ENCODE measurements at places on chromosomes 1 and 21.

- no peak for DNase-seq
Observed at GRCh38 chr1:17624611-17625233, 85.2 kb downstream of the ARHGEF10L start.

GRCh38 chr1:30823627-30823968, 66.0 kb upstream of the LAPTM5 start:
- DNase-seq: no peak

GRCh38 chr21:27058673-27059605, 92.1 kb upstream of the ADAMTS5 start:
- no peak for DNase-seq

GRCh38 chr1:88661951-88662699, 21.9 kb upstream of the PKN2 start:
- no peak for DNase-seq

- no peak for DNase-seq
Observed at GRCh38 chr1:41810446-41810845, 108.3 kb downstream of the HIVEP3 start.

GRCh38 chr1:176904057-176904751, 260.3 kb downstream of the ASTN1 start:
- DNase-seq: no peak

- no peak for DNase-seq
Observed at GRCh38 chr1:232577772-232578171, 52.2 kb downstream of the SIPA1L2 start.

DNA sequence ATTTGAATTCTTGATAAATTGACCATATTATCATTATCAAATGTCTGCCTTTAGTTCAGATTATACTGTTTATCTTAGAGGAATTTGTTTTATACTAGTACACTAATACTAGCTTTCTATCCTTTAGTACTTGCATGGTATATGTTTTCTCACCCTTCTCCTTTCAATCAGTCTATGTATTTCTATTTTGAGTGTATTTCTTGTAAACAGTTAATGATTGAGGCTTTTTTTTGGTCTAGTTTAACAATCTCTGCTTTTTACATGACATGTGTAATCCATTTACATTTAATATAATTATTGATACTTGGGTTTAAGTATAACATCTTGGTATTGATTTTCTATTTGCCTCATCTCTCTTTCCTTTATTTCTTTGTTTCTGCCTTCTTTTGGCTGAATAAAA, 224.9 kb downstream of the CENPF start:
- DNase-seq: no peak

DNA sequence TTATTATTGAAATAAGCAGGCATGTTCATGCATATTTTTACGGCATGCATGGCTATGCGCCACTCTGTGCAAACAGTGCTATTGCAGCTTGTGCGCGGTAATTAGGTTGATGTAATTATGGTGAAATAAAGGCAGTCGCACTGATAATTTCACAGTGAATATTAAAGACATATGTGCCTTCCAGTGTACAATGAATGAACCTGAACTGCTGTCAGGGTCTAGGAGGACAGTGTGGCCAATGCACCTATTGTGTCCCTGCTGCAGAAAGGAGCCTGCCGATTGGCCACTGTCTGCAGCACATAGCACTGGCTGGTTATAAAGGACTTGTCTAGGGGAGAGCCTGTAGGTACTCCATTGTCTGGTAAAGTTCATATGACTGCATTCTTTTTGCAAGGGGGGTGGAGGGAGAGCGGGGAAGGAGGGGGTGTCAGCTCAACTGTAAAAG, 340.4 kb downstream of the USP25 start:
- DNase-seq: no peak

- no peak for DNase-seq
Observed at GRCh38 chr1:23167353-23168078, 1.1 kb downstream of the LUZP1 start.

DNA sequence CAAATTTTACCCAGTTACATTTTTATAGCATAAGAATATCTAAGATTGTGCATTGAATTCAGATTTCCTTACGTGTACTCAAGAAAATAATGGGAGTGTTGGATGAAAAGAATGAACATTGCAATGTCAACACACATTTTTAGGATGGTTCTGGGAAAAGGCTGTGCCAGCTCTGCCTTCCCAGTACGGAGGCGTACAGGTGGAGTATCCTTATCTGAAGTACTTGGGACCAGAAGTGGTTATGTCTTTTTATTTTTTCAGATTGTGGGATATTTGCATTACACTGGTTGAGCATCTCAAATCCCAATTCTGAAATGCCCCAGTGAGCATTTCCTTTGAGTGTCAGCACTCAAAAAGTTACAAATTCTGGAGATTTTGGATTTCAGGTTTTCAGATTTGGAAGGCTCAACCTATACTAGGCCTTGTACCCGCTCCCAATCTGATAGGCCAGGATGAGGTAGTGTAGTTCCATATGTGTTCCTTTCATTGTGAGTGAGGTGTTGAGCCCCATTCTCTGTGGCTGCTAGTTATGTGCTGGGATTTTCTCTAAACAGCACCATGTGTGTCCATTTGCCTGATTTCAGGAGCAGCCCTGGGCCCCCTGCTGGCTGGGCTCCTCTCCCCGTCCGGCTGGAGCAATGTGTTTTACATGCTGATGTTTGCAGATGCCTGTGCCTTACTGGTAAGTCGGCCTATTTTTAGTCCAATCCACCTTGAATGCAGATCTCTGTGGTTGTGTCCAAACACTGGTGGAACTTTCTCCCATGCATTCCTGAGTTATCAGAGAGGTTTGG, 60.8 kb downstream of the SLC37A1 start:
- no peak for DNase-seq

GRCh38 chr1:3993619-3994375, 93.7 kb upstream of the C1orf174 start:
- DNase-seq: no peak

DNA sequence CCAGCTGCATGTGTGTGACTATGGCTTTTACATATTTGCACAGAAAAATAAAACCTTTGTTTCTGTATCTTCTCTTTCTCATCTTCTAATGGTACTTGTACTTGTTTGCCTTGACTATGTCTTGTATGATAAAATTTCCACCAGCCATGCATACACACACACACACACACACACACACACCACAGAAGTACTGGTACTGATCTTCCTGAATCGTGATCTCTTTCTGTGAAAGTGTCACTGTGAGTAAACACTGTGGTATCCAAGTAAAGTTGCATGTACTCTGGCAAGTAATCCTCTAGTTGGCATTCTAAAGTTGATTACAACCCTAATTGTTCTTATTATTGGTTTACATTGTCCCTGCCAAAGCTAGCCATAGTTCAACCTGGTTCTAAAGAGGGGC, 176.7 kb downstream of the CRB1 start:
- DNase-seq: no peak

DNA sequence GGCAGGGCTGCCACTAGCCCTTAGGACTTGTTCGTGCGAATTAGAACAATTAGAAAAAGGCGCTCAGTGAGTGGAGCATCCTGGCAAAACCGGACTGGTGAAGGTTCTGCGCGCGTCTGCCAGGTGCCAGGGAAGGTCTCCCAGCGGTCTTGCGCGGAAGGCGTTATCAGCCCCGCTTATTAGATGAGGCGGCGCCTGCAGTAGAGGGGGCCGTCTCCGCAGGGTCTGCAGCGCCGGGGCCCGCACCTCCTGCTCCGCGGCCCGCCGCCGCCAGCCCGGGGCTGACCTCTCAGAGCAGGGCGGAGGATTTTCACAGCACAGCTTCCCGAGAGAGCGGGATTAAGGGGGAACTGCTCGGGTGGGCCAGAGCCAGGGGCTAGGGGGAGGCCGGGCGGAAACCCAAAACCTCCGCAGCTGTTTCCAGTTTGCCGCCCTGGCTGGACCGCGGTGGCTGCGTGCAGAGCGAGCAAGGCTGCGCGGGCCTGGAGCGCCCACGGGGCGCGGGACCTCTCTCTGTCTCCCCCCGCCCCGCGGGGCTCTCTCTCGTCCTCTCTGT, 155.2 kb downstream of the FOXD2 start:
- DNase-seq: no peak

DNA sequence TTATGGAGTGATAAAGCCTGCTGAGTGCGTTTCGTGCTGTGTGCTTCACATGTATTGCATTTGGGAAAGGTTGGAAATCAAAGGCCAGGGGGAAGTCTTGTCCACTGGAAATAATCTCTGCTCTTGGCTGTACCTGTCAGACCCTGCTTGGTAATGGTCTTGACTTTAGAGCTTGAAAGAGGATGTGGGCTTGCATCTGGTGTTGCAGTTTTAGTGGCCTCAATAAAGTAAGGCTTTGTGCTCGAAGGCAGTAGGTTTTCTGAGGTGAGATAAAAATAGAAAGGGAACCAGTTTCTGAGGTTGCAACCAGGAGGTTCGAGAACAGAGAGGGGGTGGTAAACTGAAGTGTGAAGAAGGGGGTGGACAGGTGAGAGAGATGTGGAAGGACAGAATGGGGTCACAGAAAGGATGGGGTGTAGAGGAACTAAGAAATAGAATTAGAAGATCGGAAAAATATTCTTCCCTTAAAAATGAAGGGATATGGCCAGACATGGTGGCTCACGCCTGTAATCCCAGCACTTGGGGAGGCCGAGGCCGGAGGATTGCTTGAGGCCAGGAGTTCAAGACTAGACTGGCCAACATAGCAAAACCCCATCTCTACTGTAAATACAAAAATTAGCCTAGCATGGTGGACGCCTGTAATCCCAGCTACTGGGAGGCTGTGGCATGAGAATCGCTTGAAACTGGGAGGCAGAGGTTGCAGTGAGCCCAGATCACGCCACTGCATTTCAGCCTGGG, 1.5 kb downstream of the S100PBP start:
- DNase-seq: no peak

DNA sequence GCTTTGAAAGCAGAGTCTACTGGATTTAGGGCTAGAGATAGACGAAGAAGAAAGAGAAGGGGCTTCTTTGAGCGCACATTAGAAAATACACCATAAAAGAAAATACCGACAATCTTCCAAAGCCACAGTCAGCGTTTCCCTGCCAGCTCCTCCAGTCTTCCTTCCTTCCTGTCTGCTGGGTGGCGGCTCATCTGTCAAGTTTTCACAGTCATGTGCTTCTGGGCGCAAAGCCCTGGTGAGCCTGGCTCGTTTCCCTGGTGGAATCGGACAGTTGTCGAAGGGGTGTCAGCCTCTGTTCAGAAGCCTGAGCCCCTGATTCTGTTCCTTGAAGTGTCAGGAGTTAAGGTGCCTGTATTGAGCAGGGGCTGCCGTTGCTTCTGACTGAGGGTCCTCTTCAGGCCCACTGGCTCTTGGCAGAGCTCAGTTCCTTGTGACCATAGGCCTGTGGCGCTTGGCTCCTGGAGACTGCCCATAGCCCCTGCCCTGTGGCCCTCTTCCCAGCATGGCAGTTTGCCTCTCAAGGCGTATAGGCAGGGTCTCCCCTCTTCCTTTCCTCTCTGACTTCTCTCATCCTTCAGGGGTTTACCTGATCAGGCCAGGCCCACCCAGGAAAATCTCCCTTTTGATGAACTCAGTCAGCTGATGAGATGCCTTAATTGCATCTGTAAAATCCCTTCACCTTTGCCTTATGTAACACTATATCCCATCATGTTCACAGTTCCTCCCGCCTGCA, 58.6 kb downstream of the ADARB1 start:
- DNase-seq: no peak

DNA sequence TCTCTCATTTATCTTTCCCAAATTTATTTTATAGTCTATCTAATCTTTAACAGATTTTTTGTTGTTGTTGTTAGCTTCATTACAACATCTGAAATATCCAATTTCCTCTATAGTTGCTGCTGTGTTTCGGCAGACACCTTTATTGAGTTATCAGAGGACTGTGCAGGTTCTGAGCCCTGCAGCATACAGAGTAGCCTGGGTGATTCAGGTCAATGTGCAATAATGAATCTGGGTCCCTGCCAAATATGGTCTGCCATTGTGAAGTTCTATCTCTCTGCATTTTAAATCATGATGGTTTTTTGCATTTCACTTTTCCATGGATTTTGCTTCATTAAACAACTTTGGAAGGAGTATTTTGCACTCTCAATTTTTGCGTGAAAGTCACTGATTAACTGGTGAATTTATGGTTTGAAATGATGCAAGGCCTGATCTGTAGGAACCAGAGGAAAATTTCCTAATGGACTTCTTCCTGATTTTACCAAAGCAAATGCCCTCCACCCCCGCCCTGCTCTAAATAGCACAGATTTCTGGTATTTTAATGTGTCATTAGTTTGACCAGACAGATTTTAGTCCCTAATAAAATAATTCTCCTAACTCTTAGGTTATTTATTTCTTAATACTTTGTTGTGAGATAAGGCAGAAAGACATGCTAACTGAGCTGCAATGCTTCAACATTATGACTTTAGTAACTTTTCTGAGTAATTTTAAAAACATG, 402.3 kb downstream of the PTBP2 start:
- no peak for DNase-seq

- DNase-seq: no peak
Observed at GRCh38 chr1:201740670-201741111, 88.3 kb upstream of the IPO9 start.

GRCh38 chr1:24586970-24587820, 31.3 kb downstream of the NCMAP start:
- DNase-seq: peak; percentile 37

GRCh38 chr1:54459726-54460191, 53.6 kb upstream of the SSBP3 start:
- no peak for DNase-seq

DNA sequence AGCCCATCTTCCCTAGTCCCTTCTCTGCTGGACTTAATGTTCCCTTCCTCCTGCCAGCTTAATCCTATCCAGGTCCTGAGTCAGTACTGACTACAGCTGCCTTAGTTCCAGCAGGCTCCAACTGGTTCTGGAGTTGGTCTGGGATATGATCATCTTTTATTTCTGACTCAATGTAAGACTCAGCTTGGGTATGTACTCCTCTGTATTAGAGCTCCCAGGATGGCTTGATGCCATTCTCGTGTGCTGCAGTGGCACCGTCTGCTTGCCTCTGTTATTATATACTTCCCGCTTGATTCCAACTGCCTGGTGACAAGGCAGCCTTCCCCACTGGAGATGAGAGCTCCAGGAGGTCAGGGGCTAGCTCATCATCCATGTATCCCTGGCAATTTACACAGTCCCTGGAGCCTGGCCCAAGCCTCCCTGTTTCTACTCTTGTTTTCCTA, 164.4 kb upstream of the DPT start:
- DNase-seq: no peak

DNA sequence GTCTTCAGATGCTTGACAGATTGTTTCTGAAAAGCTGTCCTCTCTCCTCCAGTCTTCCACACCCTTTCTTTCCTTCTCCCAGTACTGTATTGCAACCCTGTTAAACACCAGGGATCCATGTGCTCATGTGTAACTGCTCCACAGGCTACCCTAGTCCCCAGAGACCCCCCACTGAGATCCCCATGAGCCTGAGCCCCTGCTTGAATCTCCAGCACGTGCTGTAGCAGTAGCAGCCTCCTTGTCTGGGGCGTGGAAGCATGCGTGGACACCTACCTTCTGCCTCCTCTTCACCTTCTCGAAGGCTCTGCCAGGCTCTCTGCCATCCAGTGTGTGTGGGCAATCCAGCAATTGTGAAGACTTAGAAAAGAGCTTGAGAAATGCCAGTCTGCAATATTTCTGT, 25.2 kb downstream of the GPR137B start:
- DNase-seq: no peak
